T47D (cell line): ENCODE measurements at places on chromosomes 6 and 20.

GRCh38 chr20:58997141-58997770, 9.8 kb downstream of the CTSZ start:
- no peak for DNase-seq

- DNase-seq = no peak
These were observed 81.6 kb downstream of the KCNB1 start for GRCh38 chr20:49400904-49401303.

DNA sequence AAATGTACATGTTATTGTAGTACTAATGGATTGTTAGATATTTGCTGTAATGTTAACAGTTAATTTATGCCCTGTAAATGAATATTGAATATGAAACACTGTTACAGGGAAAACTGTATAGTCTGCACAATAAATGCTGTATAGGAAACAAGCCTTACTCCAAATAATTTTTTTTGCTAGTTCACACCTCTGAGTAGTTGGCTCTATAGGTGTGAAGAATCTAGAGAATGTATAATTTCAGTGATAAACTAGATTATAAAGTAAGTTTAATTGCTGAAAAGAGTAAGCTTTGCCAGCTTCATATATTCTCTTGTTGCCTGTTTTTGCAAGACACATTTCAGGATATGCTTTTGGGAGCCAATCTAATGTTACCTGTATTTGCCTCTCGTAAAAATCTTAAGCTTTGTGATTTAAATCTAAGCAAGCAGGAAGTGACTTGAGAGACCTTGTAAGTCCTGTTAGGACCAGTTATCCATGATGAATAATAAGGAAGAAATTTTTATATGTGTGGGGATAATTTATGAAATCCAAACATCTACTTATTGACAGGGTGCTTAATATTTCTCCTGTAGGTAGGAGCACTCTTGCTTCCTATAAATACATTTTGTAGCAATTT, 232.4 kb downstream of the ZFAND3 start:
- peak; percentile 25 for DNase-seq

DNA sequence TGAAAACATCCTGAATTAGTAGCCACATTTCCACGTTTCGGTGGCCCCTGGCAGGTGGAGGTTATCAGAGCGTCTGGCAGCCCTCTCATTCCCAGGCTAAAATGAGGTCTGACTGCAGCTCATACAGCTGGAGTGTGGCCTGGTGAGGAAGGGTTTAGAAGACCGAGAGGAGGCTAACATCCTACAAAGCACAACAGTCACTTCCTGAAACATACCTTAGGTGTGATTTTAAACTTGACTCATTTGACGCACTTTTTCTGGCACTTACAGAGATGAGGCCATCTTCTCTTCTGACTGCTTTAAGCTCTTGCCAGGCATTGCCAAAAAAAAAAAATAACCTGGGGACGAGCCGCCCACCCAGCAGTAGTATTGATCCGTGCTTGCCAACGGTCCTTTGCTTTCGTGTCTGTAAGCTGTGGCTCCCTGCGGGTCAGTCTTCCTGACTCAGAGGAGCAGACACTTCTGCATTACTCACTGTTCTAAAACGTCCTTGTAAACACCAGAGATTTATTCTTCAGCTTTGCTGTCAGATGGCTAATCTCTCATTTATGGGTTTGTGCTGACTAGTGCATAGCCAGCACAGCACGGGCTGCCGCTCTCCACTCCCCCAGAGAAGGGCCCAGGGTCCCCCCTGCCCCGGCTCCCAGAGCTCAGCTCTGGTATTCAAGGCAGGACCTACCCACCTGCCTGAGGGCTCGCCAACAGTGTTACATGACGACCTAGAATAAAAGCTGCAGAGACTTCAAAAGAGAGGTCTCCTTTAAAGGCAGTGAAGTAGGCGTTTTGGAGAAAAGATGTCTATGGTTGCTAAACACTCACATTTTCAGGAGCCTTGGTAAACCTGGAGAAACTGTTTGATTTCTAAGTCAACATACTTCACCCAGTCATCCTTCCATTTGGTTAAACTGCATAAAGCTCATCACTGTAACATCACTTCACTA, 78.5 kb upstream of the FRMD1 start:
- DNase-seq = no peak

- no peak for DNase-seq
These were observed 298.8 kb upstream of the MAP3K7 start for GRCh38 chr6:90885611-90886056.

GRCh38 chr6:111812060-111813038, 60.9 kb downstream of the FYN start:
- DNase-seq = no peak

DNA sequence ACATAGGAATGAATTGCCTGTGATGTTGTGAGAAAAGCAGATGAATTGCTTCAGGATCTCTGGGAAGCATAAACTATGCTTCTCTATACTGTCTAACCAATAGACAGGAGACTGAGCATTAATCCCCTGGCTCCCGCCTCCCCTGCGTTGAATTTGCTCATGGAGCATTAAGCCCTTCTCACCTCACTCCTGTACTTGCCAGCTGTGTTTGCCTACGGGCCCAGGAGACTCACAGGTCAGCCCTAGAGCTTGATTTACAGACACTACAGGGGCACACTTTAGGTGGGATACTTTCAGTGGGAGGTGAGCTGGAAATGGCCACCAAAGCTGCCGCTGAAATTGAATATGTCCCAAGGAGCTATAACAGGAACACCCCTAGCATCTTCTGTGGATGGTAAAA, 418.7 kb downstream of the CBLN4 start:
- DNase-seq = no peak

DNA sequence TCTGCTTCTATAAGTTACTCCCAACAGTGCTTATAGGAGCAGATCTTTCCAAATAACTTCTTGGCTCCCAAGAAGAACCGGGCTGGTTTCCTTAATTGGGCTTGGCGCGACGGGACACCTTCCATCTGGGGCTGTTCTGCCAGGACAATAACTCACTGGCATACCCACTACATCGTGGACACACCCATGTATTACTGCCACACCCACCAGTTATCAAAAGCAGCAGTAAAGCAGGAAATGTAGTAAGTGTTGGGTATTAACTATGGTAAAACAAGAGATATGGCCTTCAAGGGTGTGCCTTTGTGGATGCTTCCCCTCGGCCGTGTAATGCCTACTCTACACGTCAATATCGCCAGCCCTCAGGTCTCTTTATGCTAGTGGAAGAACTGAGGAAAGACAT, 24.7 kb downstream of the CNKSR3 start:
- DNase-seq = no peak

- no peak for DNase-seq
These were observed 27.2 kb downstream of the ACSS1 start for GRCh38 chr20:25030649-25031207.

DNA sequence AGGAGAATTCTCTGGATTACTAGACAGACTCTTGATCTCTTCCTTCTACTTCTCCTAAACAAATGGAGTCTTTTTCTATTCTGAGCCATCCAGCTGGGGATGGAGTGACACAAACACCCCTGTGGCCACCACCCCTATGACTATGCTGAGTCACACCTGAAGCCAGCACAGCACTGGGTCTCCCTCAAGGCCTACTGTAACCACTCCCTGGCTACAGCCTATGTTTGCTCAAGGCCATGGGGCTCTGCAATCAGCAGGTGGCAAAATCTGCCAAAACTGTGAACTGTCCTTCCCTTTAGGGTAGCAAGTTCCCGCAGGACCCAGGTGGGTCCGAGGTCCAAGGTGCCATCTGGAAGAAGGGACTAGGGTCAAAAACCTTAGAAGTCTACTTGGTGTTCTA, 132.3 kb downstream of the TINAG start:
- DNase-seq = no peak

DNA sequence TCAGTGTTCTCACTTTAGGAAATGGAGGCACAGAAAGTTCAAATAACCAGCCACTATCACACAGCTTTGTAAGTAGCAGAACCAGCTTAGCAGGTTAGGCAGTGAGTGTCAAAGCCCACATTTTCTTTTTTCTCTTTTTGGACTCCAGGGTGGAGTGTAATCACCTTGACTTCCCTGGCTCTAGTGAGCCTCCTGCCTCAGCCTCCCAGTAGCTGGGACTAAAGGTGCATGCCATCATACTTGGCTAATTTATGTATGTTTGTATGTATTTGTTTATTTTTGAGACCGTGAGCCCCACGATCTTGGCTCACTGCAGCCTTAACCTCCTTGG, 7.8 kb upstream of the NCOA3 start:
- peak; percentile 80 for DNase-seq

DNA sequence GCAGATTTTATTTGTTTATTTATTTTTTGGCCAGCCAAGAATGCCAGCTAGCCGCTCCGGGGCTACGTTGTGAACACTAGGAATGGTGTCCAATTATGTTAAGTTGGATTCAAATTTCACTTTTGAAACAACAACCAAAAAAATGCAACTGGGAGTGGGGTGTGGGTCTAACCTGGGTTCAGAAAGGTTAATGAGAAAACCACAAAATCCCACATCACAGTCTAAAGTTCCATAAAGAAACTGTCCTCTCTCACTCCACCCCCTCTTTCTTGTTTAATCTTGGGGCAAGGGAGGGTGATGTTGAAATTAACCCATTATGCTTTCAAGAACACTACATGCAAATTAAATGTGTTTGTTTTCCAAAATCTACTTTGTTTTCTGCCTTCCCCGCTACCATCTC, 77.2 kb downstream of the LINC00237 start:
- DNase-seq = no peak

DNA sequence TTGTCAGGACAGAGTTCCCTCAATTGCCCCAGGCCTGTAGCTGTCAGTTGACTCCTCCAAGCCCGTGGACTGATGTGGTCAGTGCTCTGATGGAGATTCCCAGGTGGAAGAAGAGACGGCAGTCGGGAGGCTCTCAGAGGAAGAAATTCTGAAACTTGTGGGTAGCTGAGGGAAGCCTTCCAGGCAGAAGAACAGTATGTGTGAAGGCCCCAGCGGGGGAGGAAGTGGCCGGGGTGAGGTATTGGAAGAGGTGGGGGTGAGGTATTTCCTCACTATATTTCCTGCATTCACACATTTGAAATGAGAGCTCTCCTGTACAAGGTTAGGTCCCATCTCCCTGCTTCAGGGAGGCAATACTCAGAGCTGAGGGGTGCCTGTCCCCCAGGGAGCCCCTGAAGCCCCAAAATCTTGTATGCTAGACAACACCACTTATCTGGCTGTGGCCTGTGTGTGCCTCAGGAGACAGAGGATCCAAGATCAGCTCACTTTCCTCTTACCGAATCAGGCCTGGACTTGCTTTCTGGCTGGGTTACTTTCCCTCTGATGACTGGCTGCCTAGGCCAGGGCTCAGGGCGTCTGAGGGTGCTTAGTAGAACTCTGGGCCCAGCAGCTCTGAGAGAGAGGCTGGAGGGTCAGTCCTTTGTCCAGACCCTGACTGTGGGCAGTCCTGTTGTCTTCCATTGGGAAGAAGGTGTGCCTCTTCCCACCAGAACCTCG, 49.3 kb upstream of the MYL9 start:
- DNase-seq = no peak

- peak; percentile 55 for DNase-seq
These were observed 72.3 kb downstream of the SNX5 start for GRCh38 chr20:17896193-17896723.

DNA sequence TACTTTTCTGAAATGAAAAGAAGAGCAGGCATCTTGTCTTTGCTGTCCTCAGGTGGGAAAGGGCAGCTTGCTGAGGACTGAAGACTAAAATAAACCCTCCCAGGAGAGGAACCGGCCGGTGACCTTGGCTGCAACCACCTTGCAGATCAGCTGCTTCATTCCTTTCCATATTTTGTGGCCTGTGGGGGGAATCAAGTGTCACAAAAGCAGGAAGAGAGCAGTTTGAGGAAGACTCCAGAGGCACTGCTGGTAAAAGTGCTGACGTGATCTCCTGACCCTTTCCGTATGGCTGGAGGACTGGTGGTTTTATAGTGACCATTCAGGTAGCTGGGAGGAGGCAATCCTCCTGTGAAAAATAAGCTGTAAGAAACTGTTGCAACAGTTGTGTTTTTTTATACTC, 157.0 kb downstream of the PLCB4 start:
- DNase-seq = no peak
